NCI-H1092 treated with DMSO at 0.1 percent for 48 hours (cell line): ENCODE measurements at places on chromosomes 12 and 14.

GRCh38 chr12:64650762-64651161 lies 40.5 kb downstream of the RASSF3 start:
- DNase-seq = no peak

DNA sequence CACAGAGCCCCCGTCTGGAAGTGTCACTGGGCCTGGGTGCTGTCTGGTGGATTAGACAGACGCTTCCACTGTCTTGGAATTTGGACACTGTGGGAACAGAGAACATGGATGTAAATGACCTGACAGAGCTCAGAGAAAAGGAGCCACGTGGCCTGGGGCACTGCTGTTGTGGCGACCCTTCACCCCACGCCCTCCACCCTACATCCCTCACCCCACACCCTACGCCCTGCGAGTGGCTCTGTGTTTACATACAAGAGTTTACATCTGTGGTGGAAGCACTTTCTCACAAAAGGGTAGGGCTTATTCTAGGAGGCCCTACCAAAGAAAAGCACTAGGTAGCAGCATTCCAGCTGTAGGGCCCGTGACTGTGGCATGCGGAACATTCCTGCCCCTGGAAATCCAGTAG lies 47.7 kb downstream of the B4GALNT3 start:
- no peak for DNase-seq

GRCh38 chr12:54195737-54196347 lies 7.1 kb upstream of the SMUG1 start:
- DNase-seq = peak; percentile 39

DNA sequence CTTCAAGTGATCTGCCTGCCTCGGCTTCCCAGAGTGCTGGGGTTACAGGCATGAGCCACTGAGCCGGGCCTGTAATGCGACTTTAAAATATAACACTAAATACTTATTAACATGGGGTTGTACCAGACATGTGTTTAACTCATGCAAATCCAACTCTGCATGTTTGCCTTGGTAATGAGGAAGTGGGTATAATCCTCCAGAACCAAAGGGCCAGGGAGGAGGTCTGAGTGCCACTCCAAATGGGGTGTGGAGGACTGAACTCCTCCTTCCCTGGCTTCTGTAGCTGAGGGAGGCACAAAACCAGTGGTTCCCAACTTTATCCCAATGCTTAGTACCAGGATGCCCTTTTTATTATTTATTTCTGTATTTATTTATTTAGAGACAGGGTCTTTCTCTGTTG lies 61.6 kb upstream of the MED13L start:
- DNase-seq = no peak

GRCh38 chr12:107337346-107338095 lies 244.2 kb upstream of the CRY1 start:
- no peak for DNase-seq

- peak; percentile 49 for DNase-seq
Measured at GRCh38 chr12:49962861-49963765, 1.4 kb downstream of the AQP5 start.

DNA sequence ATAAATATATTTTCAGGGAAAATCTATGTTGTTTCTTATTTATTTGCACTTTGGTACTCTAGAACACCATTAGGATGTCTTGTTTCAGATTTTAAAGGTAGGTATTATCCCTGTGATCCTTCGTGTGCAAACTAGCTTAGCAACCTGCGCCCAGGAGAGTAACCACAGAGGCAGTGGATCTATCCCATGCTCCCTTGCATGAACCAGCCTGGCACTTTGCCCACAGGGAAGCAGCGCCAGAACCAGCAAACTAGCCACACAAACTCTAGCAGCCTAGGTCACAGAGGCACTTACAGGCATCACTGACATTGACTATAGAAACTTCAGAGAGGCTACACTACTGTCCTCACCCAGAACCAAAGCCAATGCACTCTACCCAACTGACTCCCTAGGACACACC lies 76.1 kb downstream of the TSHR start:
- DNase-seq = no peak

DNA sequence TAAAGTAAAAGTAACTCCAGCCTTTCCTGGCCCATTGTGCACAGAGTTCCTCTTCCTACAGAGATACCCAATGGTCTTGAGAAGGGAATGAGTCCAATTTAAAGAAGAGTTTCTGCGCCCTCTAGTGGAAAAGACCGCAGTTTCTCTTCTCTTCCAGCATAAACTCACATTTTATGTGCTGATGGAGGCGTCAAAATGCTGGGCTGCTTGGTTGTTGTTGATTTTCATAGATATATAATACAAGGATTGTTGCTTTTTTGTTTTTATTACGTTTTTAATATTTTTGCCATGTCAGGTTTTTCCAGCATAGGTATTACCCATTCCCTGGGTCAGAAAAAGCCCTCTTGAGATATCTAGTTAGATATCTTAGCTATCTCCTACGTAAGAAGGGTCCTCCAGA lies 356.9 kb upstream of the STXBP6 start:
- DNase-seq = peak; percentile 39

DNA sequence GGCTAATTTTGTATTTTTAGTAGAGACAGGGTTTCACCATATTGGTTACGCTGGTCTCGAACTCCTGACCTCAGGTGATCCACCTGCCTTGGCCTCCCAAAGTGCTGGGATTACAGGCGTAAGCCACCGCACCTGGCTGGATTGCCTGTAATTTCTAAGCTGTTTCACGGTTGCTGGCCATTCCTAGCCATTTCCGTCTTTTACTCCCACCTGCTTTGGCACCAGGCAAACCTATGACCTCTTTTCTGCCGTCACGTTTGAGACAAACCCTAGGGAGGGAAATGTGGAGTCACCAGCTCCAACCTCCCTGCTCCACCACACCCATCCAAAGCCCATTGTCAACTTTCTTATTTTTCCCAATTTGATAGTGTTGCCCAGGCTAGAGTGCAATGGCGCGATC lies 1.2 kb downstream of the GPR132 start:
- DNase-seq = no peak

- DNase-seq = no peak
Measured at GRCh38 chr12:95004610-95005009, 1.1 kb upstream of the NDUFA12 start.

- no peak for DNase-seq
Measured at GRCh38 chr12:20189767-20190166, 178.6 kb upstream of the PDE3A start.

- DNase-seq = no peak
Measured at GRCh38 chr14:71212093-71212492, 304.8 kb downstream of the PCNX1 start.

DNA sequence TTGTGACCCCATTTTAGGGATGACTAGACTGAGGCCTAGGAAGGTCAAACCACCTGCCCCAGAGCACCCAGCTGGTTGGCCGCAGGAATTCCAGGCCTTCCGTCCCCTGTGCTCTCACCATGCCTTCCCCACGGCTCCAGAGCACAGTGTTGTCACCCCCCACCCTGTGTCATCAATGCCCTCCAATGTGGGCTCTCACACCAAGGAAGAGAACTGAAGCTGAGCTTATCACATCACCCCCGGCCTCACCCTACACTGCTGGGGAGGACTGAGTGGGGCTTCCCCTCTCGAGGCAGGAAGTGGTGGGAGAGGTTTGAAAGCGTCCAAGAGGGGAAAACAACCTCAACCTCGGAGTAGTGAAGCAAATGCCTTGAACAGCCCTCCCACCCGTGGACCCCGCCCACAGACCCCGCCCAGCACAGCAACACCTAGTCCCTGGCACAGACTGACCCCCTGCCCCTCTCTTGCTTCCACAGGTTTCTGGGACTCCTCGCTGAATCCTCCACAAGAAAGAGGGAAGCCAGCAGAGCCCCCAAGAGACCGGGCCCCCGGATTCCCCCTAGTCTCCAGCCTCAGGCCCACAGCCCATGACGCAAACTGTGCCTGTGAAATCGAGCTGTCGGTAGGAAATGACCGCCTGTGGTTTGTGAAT lies 97.2 kb downstream of the LGMN start:
- no peak for DNase-seq

- no peak for DNase-seq
Measured at GRCh38 chr14:103107941-103108748, 13.6 kb downstream of the EXOC3L4 start.

- DNase-seq = no peak
Measured at GRCh38 chr14:50127802-50128201, 11.4 kb upstream of the VCPKMT start.

DNA sequence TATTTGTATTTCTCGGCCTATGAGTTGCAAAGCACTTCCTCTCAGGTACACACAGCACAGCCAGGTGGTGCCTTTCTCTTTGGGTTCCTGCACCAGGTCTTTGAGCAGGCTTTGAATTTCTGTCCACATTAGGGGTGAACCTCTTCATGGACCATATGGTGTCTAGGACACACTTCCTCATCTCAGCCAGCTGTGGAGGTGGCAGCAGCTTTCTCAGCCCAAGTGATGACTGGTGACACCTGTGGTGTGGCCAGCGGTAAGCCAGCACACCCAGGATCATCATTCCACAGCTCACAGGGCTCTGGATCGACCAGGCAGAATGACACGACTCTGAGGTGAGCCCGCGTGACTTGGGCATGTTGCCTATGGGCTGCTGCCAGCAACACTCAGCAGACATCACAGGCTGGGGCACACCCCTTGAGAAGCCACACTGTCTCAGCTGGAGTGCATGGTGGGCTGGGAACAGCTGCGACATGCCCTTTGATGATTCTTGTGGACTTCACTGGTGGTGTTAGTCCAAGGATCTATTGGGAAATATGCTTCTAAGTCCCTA lies 36.8 kb downstream of the SLC5A8 start:
- DNase-seq = no peak

DNA sequence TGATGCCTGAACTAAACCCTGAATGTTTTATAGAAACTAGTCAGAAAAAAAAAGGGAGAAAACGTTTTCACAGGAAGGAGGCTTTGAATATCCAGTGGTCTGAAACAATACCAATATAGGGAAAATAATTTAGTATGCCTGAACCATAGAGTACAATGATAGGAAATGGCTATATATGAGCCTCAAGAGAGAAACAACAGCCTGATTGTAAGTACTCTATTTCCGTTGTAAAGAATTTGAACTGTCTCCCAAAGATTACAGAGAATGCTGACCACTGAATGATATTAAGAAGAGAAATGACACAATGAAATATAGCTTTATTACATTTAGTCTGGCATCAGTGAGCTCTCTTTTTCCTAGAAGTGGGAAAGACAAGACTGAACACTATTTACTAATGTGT lies 5.5 kb upstream of the GABARAPL1 start:
- no peak for DNase-seq

DNA sequence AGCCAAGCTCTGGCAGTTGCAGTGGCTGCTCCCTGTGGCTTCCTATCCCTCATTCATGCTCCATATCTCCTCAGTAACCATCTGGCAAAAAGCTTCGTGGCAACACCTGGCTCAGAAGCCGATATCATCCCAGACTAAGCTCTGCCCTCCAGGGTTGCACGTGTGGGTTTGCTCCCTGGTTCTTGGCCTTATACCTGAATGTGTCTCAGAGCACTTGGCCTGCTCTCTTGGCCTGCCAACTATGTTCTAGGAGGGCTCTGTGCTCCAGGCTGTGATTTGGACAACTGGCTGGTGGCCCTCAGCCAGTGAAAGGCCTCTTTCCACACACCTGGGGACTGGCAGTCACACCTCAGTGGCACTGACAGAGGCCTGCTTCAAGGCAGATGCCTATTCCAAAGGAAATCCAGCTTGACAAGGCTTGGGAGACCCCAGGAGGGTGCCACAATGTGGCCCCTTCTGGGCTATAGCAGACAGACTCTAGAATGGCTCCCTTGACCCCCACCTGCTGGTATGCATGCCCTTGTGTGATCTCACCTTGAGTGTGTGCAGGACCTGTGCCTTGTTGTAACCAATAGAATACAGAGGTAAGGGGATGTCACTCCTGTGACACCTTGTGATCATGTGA lies 10.5 kb downstream of the PLD4 start:
- DNase-seq = no peak

GRCh38 chr12:112937741-112938719 lies at the start of gene OAS3:
TSS of gene OAS3 (plus strand) at chr12:112938474. CDS start at chr12:112938531, 57 bp downstream.
- peak; percentile 75 for DNase-seq

GRCh38 chr12:71216725-71217579 lies 59.2 kb upstream of the TSPAN8 start:
- peak; percentile 77 for DNase-seq

GRCh38 chr12:44875417-44875953 lies 630 bp downstream of the NELL2 start:
- DNase-seq = peak; percentile 91

DNA sequence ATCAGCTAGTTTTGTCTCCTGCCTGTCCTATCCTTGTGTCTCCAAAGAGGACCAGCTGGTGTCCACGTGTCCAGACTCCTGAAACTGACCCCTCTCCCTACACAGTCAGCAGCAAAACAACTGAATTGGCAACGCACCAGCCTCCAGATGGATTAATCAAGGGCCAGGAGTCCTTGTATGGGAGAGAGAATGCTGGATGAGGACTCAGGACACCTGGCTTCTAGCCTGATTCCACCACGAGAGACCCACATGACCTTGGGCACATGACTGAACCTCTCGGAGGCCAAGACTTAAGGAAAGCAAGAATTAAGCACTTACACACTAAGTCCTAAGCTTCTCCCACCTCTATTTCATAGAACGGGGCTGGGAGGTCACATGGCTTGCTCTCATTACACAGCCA lies 60.4 kb upstream of the CMKLR1 start:
- no peak for DNase-seq

GRCh38 chr12:11854011-11854499 lies 204.6 kb downstream of the ETV6 start:
- no peak for DNase-seq

DNA sequence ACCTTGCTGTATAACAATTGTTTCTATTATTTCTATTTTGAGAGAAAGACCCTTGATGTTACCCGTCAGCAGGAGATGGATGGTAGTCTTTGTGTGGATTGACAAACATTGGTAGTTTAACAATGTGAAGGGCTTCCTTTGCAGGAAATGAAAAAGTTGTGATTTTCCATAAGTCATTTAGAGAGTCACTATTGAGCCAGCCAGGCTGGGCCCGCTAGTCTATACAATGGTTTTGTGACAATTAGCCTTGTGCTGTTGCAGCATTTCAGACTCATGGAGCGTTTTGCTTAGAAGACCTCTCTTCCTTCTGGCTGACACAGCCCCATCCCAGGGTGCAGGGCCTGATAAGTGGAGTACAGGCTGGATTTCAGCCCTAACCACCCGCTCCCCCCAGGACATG lies 18.3 kb upstream of the SLC38A2 start:
- no peak for DNase-seq

GRCh38 chr12:122190842-122191668 lies 8.1 kb downstream of the LRRC43 start:
- DNase-seq = no peak

- DNase-seq = no peak
Measured at GRCh38 chr12:115840159-115840558, 437.3 kb downstream of the MED13L start.

GRCh38 chr14:105914738-105915385 lies 388.5 kb downstream of the TMEM121 start:
- DNase-seq = no peak

DNA sequence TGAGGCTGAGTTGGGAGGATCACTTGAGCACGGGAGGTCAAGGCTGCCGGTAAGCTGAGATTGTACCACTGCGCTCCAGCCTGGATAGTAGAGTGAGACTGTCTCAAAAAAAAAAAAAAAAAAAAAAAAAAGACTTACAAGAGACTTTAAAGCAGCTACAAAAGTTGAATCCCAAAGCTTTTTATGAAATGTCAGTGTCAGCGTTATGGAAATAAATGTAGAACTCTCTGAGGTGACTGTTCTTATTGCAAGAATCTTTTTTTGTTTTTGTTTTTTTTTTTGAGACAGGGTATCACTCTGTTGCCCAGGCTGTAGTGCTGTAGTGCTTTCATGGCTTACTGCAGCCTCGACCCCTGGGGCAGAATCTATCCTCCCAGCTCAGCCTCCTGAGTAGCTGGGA lies 17.2 kb downstream of the FUT8 start:
- DNase-seq = no peak

- no peak for DNase-seq
Measured at GRCh38 chr14:53113989-53114388, 39.1 kb downstream of the DDHD1 start.
